ENCODE measurements at places on chromosomes 13 and 19.
A peak's percentile ranks its signal among the peaks of the same experiment; 100 is the strongest.

DNA sequence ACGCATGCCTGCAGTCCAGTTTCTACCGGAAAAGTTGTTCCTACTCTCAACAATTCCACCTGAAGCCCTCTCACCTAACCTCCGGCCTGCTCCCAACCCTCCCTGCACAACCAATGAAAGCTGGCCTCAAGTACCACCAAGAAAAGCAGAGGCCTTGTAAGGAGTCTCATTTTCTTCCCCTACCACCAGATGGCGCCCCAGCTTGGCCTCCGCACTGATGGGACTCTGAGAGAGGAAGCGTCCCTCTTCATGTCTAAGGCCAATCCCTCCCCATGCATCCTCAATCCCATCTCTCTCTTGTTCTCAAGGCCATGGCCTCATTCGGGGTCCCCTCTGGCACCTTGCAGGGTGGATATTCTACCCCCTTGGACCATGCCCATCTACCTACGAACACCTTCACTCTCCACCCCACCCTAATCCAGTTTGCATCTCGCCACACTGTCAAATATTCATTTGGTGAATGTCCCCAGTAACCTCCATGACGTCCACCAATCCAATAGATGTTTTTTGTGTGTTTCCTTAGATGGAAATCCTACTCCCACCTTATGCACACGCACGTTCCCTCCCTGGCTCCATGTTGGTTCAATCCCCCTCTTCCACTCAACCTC lies 412.8 kb downstream of the ZNF536 start:
- DNase-seq, result no peak

GRCh38 chr13:43963726-43964125 lies 84.0 kb downstream of the LACC1 start:
- no peak for DNase-seq

- no peak for DNase-seq
Observed at GRCh38 chr13:110420626-110421025, 113.5 kb downstream of the COL4A2 start.

GRCh38 chr19:35569281-35569781 lies 5.9 kb upstream of the ATP4A start:
- DNase-seq, result no peak

- DNase-seq, result peak; percentile 57
Observed at GRCh38 chr13:47858042-47859025, 142.7 kb downstream of the SUCLA2 start.

GRCh38 chr19:2059422-2060201 lies 8.6 kb upstream of the MKNK2 start:
- DNase-seq, result peak; percentile 79

GRCh38 chr19:13149628-13150186 lies 468 bp downstream of the STX10 start:
- peak; percentile 47 for DNase-seq

DNA sequence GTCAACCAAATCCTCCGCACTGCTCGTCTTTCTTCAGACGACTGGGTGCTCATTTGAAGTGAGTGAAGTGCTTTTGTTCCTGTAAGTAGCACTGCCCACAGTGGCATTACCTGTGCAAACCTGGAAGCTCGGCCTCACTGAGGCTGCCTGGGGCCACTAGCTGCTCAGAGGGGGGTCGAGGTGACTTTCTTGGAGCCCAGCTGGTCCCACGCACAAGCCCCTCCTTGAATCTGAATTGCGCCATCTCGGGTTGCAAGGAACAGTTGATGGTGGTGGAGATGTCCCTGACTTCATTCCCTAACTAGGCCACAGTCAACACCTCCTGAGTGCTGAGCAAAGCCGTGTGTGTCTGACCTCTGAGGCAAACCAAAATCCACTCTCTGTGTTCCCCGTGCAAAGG lies 79.3 kb upstream of the GPR183 start:
- no peak for DNase-seq

- no peak for DNase-seq
Observed at GRCh38 chr19:46287585-46287984, 9.3 kb upstream of the HIF3A start.

GRCh38 chr13:44011036-44011435 lies 131.3 kb downstream of the LACC1 start:
- DNase-seq, result no peak

GRCh38 chr19:21422244-21422643 lies 25.3 kb downstream of the ZNF493 start:
- no peak for DNase-seq

DNA sequence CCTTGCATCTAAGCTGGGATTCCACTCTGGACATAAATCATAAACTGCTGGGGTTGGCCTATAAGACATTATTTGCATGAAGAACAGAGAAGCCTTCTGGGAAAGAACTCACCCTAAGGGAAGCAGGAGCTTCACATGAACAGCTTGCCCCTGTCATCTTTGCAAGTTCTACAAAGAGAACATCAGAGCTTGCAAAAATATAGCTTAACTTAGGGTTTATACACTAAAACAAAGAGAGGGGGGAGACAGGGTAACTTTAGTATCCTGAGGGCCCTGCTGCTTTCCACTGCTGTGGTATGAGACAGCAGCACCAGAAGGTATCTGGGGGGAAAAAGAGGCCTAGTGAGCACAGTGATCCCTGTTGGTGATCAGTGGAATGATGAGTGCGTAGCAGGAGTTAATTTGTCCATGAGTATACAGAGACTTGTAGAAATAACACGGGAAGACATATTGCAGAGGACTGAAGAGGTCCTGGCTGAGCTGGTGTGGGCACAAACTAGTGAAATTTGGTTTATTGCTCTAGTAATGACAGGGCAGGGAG lies 116.1 kb upstream of the TSC22D1 start:
- peak; percentile 48 for DNase-seq

DNA sequence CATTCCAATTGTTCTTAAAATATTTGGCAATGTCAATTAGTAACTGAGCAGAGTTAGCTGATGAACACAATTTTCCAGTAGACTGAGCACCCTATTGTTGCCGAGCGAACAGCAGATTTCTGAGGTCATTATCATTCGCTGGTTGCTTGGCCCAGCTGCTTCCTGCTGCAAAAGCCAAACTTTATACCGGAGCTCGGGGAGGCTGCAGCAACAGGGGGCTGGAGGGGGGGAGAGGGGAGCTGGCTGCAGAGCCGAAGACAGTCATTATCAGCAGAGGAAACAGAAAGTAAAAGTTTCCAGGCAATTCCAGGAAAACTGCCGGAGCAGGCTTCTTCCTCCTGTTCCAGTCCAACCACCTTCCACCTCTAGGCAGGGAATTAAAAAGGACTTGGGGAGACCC lies 77.9 kb downstream of the ZNF536 start:
- DNase-seq, result peak; percentile 6

- DNase-seq, result peak; percentile 100
Observed at GRCh38 chr13:110715395-110716246, 2.1 kb downstream of the ING1 start.

DNA sequence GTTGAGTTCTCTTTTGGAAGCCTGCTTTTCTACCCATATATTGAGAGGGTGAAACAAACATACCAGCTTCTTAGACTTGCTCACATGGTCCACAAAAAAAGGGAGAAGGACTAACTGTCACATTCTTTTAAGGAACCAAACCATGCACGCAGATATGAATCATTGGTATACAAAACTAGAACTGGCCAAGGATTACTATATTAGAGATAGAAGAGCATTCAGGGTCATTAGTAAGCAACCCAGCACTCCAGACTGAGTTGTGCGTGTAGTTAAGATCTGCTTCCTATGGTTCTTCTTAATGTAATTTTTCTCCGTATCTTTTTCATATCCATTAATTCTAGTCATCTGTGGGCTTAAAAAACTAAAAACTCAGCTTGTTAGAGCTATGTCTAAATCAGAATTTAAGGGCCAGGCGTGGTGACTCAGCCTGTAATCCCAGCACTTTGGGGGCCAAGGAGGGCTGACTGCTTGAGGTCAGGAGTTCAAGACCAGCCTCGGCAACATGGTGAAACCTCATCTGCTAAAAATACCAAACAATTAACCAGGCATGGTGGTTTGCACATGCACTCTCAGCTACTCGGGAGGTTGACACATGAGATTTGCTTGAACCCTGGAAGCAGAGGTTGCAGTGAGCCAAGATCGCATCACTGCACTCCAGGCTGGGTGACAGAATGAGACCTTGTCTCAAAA lies 19.6 kb downstream of the ALG5 start:
- DNase-seq, result no peak

- DNase-seq, result no peak
Observed at GRCh38 chr19:6340493-6341201, 7.2 kb upstream of the ACER1 start.

GRCh38 chr19:16628984-16629691 lies 1.1 kb upstream of the MED26 start:
- peak; percentile 29 for DNase-seq

- DNase-seq, result no peak
Observed at GRCh38 chr19:55098716-55099556, 18.5 kb downstream of the PPP1R12C start.

DNA sequence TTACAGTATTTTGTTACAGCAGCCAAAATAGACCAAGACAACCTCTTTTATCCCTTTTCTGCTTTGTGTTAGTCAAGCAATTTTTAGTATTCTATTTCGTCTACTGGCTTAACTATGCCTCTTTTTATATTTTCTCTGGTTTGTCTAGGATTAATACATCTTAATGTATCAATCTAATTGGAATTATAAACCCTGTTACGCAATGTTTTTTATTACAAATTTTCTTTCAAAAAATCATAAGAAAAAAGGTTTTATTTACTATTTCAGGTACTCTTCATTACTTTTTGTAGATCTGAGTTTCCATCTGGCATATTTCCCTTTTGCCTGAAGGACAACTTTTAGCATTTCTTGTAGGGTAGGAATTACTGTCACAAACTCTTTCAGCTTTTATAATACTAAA lies 275.3 kb downstream of the DIAPH3 start:
- DNase-seq, result no peak

GRCh38 chr19:43316591-43317319 lies 36.7 kb upstream of the CD177 start:
- no peak for DNase-seq

GRCh38 chr13:87671753-87672605 lies 808 bp downstream of the SLITRK5 start:
- DNase-seq, result peak; percentile 6

DNA sequence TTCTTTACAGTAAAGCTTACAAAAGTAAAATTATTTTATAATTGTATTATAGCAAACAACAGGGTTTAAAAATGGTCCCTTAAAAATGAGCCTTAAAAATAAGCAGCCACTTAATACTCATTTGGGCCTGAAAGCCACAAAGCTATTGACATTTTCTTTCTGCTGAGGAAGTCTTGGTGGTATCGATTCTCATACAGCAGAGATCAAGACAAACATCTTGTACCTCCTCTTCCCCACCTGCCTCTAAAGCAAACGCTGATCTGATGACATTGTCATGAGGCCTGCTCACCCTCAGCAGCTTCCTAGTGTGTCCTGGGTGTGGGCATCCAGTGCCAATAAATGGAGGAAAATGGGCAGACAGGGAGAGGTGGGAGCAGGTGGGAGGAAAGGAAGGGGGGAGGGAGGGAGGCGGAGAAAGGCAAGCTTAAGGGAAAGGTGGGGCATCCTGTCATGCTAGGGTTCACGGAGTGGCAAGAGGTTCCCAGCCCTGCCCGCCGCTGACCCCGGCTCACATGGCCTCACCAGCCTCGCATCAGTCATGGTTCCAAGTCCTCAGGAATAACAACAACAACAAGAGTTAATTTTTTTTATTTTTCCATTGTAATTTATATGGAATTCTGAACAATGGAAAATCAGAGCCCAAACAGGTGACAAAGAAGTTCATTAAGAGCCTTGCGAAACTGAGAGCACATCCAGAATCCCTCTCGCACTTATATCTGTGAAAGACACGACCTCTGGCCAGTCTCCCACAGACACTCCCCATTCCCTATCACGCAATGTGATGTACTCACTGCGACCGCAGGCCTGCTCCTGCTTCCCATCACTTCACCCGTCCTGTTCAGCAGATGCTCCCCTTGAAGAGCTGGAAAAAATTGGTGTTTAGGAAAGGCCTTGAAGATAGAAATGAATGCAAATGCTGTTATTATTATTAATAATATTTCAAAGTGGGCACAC lies 15.1 kb upstream of the ATP11A start:
- no peak for DNase-seq

DNA sequence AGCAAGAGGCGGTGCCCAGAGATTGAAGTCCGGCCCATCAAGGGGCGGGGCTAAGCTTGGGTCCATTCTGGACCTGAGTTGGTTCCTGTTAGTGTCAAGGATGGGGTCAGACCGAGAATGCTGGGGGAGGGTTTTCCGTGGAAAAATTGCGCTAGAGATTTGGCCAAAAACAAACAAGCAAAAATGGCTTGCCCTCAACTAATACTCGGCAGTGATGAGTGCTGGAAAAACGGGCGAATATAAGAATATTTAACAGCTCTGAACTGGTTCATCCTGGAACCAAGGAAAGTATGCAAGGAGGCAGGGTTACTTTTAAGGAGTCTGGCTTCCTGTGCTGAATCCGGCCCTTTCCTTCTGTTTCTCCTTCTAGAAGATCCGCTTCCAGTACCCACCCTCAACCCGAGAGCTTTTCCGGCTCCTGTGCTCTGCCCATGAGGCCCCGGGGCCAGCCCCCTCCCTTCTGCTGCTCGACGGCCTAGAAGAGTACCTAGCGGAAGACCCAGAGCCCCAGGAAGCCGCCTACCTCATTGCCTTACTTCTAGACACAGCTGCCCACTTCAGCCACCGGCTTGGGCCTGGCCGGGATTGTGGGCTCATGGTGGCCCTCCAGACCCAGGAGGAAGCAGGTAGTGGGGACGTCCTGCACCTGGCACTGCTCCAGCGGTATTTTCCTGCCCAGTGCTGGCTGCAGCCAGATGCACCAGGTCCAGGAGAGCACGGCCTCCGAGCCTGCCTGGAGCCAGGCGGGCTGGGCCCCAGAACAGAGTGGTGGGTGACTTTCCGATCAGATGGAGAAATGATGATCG lies 880 bp downstream of the SWSAP1 start:
- DNase-seq, result no peak

DNA sequence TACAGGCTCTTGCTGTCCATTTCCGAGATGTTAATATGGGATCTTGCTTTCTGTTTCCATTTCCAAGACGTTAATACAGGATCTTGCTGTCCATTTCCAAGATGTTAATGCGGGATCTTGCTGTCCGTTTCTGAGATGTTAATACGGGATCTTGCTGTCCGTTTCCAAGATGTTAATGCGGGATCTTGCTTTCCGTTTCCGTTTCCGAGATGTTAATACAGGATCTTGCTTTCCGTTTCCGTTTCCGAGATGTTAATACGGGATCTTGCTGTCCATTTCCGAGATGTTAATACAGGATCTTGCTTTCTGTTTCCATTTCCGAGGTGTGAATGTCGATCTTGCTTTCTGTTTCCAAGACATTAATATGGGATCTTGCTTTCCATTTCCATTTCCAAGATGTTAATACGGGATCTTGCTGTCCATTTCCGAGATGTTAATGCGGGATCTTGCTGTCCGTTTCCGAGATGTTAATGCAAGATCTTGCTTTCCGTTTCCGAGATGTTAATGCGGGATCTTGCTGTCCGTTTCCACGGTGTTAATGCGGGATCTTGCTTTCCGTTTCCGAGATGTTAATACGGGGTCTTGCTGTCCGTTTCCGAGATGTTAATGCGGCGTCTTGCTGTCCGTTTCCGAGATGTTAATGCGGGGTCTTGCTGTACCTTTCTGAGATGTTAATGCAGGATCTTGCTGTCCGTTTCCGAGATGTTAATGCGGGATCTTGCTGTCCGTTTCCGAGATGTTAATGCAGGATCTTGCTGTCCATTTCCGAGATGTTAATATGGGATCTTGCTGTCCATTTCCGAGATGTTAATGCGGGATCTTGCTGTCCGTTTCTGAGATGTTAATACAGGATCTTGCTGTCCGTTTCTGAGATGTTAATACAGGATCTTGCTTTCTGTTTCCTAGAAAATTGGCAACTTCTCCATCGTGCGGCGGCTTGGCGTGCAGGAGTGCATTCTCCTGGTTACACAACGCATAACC lies 38.3 kb downstream of the PEX11G start:
- peak; percentile 55 for DNase-seq

All from astrocyte of the spinal cord (primary cell).